LHCN-M2 (cell line): ENCODE measurements at places on chromosomes 11 and 22.
A peak's percentile ranks its signal among the peaks of the same experiment; 100 is the strongest.

GRCh38 chr11:123742031-123742723 is 717 bp upstream of the ZNF202 start:
- peak; percentile 3 for DNase-seq

DNA sequence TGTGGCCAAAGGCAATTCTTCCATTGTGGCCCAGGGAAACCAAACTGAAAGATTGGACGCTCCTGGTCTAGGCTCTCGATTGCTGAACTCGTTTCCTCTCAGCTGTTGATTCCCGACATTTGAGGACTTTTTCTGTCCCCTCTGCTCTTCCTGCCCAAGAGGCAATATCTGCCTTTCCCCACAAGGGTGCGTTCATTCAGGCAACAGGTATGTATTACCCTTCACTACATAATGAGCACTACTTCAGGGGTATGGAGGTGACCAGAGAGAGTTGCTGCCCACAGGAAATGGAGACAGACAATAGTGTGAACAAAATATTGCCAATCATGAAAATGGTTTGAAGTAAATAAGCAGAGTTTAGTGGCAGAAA is 8.2 kb downstream of the PTH start:
- peak; percentile 31 for DNase-seq

DNA sequence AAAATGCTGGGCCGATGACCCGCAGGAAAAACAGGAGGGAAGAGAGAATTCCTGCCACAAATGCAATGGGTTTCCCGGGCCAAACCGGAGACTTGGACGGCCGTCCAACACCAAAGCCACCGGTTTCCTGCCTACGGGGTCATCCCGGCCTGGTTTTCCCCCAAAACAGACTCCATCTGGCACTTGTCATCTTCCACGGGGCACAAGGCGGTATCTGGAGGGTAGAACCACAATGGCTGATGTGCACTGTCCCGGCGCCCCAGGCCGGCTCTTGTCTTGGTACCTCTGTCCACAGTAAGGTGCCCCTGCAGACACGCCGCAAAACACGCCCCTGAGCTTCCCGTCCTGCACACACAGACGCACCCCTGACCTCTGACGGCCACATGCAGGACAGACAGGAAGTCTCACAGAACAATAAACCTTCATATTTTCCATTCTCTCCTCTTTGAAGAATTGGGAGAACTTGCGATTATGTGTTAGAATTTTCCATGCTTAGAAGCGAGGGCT is 20.1 kb downstream of the CELSR1 start:
- DNase-seq, result no peak

GRCh38 chr22:19943082-19944026 is 1.7 kb upstream of the TXNRD2 start:
- peak; percentile 94 for DNase-seq

- DNase-seq, result no peak
Observed at GRCh38 chr11:45778341-45778740, 26.6 kb upstream of the SLC35C1 start.

DNA sequence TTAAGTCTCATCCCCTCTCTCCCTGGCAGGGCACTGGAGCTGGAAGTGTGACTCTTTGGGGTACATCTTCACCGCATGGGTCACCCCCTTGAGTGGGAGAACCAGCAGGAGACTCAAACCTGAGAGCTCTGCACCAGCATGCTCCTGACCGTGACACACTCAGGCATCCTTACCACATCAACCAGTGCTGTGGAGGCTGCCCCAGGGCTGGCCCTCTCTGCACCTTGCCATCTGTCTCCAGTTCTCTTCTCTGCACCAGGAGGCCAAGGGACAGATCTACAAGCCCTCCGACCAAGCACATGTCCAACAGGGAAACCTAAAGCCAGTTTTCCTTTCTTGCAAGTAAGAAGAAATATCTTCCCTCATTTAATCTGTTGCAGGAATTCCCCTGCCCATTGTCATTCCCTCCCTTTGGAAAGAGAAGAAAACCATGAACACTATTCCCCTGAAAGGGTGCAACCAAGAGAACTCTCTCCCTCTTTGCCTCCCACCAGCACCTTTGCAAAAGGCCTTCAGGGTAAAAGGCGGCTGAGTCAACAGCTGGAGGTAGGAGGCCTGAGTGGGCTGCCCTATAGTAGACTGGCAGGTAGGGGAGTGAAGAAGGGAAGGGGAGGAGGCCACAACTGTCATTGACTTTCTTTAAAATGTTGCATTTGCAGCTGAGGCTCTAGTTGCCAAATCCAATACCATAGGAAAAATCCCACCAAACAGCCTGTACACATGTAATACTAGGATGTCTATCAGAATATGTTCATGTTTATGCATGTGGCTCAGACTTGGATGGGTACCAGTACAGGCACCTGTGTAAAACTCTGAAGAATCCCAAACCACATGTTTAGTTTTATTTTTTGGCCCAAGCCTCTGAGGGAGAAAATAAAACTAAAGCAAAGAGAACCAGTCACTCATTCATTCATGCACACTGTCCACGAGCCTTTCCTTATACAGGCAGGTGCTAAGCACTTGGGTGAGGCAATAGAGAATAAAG is 117.0 kb downstream of the WT1 start:
- no peak for DNase-seq

DNA sequence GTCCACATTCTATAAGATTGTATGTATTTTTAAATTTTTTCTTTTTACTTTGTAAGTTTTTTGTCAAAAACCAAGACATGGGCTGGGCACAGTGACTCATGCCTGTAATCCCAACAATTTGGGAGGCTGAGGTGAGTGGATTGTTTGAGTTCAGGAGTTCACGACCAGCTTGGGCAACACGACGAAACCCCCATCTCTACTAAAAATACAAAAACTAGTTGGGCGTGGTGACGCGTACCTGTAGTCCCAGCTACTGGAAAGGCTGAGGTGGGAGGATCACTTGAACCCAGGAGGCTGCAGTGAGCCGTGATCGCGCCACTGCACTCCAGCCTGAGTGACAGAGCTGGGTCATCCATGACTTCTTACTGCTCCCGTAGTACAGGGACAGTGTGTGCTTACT is 84.8 kb upstream of the PRDM11 start:
- DNase-seq, result no peak

DNA sequence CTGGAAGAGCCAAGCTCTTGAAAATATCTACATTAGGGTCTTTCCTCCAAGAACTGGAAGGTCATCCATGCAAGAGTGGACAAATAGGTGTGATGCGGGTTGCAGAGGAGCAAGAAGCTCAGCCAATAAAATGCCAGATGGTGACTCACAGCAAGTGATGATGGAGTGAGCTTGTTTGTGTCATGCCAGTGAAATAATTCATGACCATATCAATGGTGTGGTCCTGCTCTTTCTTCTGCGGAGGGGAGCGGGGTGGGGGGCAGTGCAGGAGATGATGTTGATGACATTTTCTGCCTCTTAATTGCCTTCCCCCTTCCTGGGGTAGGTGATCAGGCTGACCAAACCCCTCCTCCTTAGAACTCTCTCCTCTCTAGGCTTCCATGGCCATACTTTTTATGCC is 118.5 kb upstream of the TIMP3 start:
- no peak for DNase-seq

GRCh38 chr22:22942511-22943329 is 55.1 kb downstream of the IGLL5 start:
- peak; percentile 45 for DNase-seq

- peak; percentile 45 for DNase-seq
Observed at GRCh38 chr11:13289081-13289480, 11.5 kb downstream of the BMAL1 start.

DNA sequence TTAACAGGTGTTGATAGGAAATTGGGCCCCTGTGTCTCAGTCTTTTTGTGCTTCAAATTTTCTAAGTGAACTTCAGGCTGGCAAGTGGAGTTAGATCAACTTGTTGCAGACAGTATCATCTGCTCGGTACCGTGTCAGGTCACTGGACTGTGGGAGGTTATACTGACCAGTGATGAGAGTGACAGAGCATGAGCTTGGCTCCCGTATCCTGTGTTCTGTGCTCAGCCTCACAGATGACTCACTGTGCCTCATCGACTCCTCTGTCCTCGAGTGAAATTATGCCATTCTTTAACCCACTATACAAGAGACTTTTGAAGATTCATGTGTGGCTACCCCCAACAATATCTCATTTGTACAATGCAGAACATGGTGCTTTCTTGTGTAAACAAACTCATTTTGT is 7.9 kb downstream of the GRAP2 start:
- peak; percentile 19 for DNase-seq

DNA sequence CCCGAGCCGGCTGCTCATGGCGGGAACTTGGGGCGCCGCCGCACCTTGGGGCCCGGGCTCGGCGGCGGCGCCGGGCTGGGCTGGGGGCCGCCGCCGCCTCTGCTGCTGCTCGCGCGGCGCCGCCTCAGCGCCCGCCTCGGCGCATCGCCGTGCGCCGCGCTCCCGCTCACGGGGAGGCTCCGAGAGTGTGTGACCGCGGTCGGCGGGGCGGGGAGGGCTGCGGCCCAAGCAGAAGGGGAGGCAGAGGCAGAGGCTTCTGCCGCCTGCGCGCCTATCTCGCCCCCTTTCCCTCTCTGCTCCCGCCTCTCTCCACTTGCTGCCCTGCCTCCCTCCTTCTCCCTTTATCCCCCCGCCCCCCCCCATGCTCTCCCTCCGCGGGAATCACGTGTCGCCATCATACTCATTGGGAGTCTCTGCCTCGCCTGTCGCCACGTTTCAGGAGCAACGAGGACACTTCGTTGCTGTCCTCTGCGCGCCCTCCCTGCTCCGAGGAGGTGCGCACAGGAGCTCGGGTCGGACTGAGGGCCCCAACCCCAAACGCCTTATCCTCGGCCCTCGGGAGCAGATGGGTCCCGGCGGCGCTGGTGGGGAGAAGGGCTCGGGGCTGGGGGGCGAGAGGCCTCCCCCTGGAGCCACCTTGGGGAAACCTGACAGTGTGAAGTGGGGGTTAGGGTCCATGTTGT is at the start of gene GUCY1A2:
Gene GUCY1A2 (minus strand): TSS at position 258 of the 683 bp plus-strand sequence. CDS start 421 bp downstream, outside the sequence.
- no peak for DNase-seq

DNA sequence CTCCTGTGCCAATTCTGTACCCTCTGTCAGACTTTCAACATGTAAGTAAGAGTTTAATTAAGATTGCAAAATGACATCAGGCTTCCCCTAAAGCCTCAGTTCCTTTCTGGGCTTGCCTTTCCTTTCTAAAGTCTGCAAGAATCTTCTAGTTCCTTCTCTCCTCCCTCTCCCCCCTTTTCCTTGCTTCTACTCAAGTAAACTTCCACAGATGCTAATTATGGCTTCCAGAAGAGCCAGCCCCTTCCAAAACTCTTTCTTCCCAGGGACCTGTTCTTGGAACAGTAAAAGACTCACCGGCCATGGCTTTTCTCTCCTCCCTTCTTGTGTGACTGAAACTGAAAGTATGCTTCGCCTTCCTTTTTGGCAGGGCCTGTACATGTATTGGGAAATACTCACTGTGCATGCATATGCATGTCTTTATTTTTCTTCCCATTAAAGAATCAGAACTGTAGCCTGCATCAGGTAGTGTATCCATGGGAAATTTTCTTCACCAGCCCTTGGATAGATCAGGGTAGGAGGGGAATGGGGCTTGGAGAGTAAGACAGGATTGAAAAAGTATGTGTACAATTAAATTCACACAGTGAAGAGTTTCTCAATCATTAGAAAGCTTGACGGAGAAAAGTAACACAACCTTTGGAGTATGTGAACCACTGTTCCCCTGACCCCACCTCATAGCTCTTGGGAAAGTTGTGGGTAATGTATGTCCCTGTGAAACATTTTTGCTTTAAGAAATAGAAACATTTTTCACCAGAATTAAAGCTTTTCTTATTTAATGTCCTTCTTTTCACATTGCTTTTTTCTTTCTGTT is at the start of gene CASP1:
Gene CASP1 (minus strand): TSS at position 332 of the 808 bp plus-strand sequence. CDS start 31 bp downstream, at position 301.
- peak; percentile 64 for DNase-seq

DNA sequence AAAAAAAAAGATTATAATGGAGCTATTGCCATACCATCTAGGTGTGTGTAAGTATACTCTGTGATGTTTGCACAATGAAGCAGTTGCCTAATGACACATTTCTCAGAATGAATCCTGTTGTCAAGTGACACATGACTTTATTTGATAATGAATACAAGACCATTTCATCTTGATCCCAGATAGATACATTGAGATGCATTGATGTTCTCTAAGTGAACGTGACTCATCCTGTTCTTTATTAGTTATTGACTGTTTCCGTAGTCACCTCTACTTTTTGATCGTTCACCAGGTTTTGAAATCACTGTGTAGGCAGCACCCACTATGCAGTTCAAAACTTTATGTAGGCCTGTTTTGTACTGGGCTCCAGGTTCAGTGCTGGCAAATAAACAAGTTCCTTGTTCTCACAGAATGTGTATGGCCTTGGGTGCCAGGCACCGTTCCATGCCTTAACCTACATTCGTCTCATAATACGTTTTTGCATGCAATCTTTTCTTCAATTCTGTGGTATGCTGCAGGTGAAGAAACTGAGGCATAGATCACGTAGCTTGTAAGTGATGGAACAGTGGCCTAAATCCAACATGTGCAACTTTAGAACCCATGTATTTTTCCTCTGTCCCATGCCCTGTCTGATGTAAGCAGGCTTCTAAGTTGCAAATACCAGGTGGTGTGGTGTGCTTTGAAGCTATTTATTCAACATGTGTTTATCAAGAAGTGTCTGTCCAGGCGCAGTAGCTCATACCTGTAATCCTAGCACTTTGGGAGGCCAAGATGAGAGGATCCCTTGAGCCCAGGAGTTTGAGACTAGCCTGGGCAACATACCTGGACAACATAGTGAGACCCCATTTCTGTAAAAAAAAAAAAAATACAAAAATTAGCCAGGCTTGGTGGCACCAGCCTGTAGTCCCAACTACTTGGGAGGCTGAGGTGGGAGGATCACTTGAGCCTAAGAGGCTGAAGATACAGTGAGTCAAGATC is 10.4 kb downstream of the SREBF2 start:
- no peak for DNase-seq

DNA sequence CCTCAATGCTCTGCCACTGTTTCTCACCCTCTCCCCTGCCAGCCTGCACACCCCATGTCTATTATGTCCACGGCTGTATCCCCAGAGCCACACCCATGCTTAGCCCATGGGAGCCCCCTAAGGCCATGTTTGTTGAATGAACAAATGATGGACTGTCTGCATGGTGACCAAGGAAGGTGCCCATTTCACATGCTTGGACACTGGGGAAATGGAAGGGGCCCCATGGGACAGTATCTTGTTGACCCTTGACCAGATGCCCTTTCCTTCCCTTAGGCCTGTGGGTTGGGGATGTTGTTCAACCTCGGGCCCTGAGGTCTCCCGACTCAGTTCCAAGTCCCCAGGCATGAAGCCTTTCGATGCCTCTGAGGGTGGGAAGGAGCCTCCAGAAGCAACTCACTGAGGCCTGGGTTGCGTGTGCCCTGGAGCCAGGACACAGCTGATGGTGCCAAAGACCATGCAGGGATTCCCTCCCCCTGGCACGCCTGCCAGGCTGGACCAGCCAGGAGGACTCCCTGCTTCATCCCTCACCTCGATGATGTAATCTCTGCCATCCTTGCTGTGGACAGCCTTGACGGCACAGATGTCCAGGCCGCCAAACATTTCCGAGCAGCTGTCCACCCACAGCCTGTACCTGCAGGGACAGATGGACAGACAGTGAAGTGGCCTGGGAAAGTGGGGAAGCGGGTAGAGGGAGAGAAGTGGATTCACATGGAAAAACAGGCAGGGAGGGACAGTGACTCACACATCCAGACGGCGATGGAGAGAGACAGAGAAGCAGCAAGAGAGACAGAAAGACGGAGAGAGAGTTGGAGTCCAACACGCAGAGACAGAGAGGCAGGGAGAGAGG is 58.9 kb downstream of the FBXO7 start:
- peak; percentile 63 for DNase-seq

- DNase-seq, result no peak
Observed at GRCh38 chr11:12529041-12529440, 145.2 kb upstream of the TEAD1 start.
